ENCODE measurements at places on chromosomes 11 and 22.

GRCh38 chr11:10688401-10688800 lies 5.2 kb downstream of the IRAG1 start:
- DNase-seq, result no peak

DNA sequence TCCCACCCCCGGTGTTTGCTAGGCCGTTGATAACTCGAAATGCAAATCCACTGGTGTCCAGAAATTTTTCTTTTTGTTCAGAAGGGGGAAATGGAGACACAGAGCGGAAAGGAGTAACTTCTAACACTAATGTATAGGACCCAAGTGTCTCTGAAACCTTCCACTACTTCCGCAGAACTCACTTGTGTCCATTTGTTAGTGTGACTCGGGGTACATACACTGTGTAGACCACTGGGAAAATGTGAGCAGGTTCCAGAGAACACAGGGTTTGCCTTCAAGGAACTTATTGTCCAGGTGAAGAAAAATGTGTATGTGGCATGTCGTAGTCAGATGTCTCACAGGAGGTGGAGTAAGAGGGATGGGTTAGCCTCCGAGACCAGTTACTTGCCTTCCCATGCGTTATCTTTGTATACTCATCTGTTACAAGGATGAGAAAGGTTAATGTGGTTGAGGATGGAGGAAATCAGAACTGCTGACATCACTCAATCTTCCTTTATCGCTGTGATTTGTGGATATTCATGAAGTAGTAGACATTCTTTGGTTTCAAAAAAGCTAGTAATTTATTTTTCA lies 857 bp downstream of the ARCN1 start:
- DNase-seq, result no peak

DNA sequence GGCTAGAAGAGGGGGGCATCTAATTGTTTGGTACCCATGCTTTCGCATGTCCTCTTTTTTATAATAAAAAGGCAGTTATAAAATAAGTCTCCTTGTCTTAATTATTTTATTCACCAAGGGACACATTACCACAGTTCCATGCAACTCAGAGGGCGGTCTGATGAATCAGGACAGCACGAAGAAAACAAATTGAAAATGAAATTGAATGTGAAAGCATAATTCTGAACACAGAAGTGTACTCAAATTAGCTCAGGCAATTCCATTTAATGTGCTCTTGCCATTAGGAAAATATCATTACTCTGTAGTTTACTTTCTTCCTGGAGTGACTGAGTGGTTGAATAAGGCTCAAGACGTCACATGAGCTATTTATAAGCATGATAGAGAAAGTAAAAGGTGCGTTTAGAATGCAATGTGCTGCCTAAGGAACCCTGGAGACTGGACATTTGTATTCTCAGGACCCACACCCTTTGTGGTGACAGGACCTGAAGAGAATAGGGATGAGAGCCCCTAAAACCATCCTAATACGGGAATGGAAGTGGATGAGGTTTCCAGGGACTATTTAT lies 59.6 kb downstream of the MTNR1B start:
- DNase-seq, result no peak

- no peak for DNase-seq
These were observed 1138.5 kb downstream of the BRD1 start for GRCh38 chr22:48689206-48689605.

- no peak for DNase-seq
These were observed 33.3 kb downstream of the HIRA start for GRCh38 chr22:19398206-19398605.

- no peak for DNase-seq
These were observed 477.9 kb downstream of the MIAT start for GRCh38 chr22:27135031-27135981.

DNA sequence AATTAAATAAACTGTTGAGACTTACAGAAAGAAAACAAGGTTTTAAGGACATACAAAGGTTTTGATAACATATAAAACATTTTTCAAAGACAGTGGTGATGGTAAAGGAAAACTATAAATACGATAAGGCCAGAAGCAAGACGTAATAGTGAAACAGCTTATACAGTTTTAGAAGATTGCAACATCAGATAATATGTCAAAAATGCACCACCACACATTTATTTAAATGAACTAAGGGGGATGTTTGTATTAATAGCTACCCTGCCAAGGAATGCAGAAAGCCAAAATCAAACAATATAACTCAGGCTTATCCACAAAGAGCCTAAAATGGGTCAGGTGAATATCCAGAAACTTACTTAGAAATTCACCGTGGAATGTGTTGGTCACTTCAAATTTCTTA lies 981.6 kb upstream of the FAT3 start:
- no peak for DNase-seq

DNA sequence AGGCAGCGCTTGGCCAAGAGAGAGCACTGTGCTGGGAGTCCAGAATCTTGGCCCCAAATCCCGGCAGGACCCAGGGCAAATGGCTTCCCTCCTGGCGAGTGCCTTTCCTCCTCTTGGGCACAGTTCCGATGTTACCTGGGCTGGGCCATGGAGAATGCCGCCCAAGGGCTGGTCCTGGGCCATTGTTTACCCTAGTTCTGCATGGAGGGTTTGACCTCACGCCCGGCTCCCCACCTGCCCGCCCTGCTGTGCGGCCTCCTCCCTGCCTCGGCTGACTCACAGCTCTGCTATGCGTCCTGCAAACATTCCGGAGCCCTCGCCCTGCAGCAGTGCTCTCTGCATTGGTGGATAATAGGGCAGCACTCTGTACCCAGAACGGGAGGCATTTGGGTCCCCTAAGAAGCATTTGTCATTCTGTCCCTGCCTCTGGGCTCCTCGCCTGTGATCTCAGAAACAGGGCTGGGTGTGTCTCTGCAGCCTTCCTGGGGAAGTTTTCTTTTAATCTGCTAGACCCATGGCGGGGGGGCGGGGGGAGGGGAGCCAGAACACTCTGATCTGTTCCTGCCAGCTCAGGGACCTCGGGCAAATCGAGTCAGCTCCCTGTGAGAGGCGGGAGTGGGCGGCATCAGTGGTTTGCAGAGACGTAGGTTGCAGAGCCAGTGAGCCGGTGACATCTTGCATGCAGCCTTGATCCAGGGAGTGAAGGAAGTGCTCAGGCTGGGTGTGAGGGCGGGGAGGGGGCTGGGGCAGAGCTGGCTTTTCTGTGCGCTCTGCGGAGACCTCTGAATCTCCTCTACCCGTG lies 32.9 kb upstream of the SMIM38 start:
- no peak for DNase-seq

DNA sequence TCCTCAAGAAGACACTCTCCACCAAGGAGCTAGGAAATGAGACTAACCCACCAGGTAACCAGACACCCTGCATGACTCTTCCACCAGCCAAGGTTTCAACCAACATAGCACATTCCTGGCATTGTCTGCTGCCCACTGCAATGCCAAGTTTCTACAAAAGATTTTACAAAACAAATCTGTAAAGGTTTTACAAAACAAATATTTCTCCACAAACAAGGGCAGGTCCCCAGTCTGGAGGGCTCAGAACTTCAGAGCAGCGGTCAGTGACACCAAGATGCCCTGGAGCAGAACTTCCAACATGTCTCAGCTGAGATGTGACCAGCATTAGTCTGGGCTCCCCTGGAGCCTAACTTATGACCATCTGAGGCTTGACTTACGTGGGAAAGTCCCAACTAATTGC lies 14.0 kb downstream of the GALNT18 start:
- DNase-seq, result no peak

DNA sequence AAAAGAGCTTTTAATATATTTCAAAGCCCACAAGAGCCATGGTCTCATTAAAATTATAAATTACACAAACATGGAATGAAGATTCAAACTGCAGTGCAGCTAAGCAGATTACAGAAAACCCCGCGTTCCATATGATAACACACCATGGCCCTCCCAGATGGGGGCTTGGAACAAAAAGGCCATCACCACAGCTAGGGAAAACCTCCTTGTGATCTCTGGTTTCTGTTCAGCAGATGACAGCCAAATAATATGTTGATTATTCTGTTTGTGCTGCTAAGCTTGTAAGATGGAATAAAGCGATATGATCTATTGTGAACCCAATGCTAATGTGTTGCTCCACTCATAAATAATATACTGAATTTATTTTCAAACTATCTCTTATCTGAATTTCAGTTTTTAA lies 28.5 kb downstream of the IMMP1L start:
- no peak for DNase-seq

DNA sequence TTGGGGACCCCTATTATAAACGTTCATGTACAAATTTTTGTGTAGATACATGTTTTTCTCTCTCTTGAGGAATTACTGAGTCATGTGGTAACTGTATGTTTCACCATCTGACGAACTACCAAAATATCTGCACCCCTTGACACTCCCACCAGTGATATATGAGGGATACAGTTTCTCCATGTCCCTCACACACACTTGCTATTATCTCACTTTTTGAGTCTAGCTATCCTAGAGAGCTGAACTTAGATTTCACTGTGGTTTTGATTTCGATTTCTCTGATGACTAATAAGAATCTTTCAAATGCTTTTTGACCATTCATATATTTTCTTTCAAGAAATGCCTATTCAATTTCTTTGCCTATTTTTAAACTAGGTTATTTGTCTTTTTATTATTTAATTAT lies 200.2 kb downstream of the PGR start:
- no peak for DNase-seq

- no peak for DNase-seq
These were observed 104.7 kb downstream of the TBC1D22A start for GRCh38 chr22:46867106-46867505.

GRCh38 chr11:97856666-97857065 lies 1164.1 kb upstream of the CNTN5 start:
- no peak for DNase-seq

- DNase-seq, result no peak
These were observed 27.9 kb downstream of the TIMP3 start for GRCh38 chr22:32829451-32829851.

GRCh38 chr11:57230791-57231538 lies 6.1 kb downstream of the APLNR start:
- DNase-seq, result no peak

- no peak for DNase-seq
These were observed 9.8 kb downstream of the SLC22A6 start for GRCh38 chr11:62974848-62975522.

GRCh38 chr11:108959105-108959761 lies 294.4 kb downstream of the DDX10 start:
- no peak for DNase-seq

DNA sequence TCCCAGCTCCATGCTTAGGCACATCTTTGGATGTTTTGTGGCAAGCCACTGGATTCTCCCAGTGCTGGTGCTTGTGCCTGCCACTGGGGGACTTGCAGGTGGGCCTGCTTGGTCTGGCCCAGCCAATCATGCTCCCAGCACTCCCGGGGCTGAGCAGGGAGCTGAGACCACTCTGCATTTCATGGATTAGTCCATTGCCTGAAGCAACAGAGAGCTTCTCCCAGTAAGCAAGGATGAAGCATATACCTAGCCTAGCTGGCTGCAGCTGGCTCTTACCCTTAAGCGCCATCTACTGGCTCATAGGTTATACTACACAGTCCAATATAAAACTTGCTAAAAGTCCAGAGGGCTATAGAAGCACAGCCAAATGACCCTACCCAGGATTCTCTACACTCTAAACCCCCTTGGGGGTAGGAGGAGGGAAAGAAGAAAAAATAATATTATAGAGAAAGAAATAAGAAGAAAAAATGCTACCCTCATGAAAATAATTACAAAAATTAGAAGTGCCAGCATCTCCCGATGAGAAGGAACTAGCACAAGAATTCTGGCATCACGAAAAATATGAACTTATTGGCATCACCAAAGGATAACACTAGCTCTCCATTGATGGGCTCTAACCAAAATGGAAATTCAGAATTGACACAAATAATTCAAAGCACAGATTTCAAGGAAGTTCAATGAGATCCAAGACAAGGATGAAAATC lies 275.3 kb downstream of the C11orf87 start:
- DNase-seq, result no peak

GRCh38 chr11:107665018-107665417 lies 46.8 kb downstream of the SLN start:
- no peak for DNase-seq

DNA sequence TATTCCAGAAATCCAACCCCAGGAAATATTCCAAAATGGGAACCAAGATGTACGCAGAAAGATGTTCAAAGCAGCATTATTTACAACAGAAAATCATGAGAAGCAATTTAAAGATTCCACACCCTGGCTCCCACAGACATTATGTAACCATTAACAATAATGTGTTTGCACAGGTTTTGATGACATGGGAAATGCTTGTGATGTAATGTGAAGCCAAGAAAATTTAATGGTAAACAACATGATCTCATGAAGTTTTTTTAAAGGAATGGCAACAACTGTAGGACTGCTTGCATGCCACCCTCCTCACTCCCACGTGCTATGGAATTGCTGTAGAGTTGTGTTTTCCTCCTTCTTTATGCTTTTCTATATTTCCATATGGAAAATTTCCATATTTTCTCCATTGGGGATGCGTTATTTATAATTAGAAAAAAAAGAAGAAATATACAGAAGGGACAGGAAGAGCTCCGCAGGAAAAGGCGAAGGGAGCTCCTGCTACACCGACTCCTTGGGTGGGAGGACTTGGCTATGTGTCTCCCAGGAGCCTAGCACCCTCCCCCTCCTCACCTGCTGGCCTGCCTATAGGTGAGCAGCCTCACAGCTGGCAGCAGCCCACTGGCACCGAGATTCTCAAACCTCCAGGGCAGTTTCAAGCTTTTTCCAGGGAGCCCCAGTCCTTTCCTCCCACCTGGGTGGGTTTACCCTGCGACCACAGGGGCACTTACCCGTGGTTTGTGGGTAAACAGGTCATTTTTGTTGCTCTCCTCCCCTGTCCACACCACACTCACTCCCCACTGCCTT lies 20.9 kb downstream of the LRFN4 start:
- no peak for DNase-seq

DNA sequence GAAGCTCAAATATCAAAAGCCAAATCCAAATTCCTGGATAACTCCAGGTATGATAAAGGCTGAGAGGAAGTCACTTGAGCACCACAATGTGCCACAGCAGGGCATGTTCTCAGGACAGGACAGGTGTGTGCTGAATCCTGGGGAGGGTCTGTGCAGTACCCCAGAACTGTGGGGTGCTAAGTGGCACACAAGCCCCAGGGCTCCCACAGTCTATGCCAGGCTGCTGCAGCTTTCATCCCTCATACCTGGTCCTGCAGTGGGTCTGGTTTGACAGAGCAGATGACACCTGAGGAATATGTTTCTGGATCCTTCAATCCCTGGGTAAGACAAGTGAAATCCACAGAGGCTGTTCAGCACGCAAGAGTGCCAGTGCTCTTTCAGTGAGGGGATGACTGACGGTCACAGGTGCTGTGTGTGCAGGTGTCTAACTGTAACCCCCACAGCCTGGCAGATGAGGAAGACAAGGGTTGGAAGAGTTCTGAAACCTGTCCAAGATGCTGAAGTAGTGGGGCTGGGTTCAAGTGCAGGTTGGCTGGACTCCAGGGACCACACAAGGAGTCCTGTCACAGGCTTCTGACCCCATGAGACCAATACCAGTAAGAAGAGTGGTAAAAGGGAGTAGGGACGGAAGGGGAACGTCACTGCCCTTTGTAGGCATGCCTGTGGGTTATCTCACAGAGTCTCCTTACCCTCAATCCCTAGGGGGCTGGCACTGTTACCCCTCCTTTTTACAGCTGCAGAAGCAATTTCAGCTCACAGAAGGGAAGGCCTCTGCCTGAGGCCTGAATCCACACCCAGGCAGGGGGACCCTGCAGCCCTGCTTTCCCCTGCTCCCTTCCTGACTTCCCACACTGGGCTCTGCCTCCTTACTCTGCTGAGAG lies 14.1 kb downstream of the SERPIND1 start:
- DNase-seq, result no peak

Data from activated naive CD4-positive, alpha-beta T cell (primary cell).